CD4-positive, alpha-beta T cell treated with Interleukin-21 for 1 hour (primary cell): ENCODE measurements at places on chromosomes 13 and 19.

- DNase-seq = no peak
Observed at GRCh38 chr13:52447354-52447753, 3.1 kb downstream of the VPS36 start.

GRCh38 chr19:5326986-5327623 lies 13.5 kb downstream of the PTPRS start:
- DNase-seq = no peak

GRCh38 chr19:347946-348861 lies 3.6 kb upstream of the MIER2 start:
- DNase-seq = no peak

GRCh38 chr19:57537953-57538547 lies 10.9 kb downstream of the ZNF549 start:
- DNase-seq = no peak
